ENCODE measurements at places on chromosomes 16 and 17.

- DNase-seq, result peak; percentile 44
Observed at GRCh38 chr17:59746849-59747445, 39.5 kb downstream of the VMP1 start.

GRCh38 chr17:76232342-76232741, 8.0 kb downstream of the RNF157 start:
- no peak for DNase-seq

DNA sequence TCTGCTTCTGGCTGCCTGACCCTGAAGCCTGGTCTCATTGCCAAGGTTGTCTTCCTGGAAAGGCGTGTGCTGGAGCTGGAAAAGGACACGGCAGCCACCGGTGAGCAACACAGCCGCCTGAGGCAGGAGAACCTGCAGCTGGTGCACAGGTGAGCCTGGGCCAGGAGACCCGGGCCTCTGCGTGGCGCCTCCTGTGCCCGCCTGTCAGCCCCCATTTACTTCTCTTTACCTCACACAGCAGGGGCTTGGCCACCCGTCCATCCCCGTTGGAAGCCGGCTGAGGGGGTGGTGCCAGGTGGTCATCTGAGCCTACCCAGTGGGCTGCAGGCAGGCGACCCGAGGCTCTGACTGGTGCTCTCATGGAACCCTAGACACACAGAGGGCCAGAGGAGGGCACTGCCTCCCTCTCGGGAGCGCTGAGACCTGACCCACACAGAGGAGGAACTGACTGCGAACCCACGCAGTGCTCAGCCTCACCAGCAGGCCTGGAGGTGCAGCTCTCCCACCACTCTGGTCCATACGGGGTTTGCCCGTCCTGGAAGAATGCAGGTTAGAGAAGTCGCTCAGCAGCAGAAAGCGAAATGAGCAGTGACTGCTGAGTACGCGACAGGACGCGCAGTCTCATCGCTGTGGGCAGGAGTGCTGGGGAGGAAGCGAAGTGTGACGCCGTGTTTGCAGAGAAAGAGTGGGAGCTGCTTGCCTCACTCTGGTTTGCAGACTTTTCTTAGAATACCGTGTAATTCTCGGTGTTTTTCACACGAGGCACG, 21.9 kb upstream of the CAPN15 start:
- DNase-seq, result no peak

DNA sequence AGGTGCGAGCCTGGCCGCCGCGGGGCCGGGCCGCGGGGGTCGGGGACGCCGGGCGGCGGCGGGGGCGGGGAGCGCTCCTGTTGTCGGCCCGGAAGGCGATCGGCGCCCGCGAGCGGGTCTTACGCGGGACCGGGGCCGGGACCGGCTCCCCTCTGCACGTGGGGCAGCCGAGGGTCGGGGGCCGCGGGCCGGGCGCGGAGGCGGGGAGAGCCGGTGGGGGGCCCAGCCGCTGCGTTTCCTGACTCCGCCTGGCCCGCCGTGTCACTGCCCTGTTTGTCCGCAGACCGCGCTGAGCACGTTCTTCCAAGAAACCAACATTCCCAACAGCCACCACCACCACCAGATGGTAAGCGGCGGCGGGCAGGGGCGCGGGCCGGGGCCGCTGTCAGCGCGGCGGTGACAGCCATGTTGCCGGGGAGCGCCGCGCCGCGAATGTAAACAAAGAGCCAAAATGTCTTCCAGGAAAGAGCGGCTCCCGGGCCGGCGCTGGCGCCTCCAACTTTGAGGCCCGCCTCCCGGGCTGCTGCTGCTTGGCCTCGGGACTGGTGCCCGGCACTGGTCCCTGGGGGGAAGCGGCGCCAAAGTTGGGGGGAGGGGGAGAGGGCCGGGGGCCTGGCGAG, 586 bp downstream of the UBALD2 start:
- peak; percentile 84 for DNase-seq

GRCh38 chr16:19410435-19411171, 7.1 kb upstream of the TMC5 start:
- DNase-seq, result peak; percentile 76

DNA sequence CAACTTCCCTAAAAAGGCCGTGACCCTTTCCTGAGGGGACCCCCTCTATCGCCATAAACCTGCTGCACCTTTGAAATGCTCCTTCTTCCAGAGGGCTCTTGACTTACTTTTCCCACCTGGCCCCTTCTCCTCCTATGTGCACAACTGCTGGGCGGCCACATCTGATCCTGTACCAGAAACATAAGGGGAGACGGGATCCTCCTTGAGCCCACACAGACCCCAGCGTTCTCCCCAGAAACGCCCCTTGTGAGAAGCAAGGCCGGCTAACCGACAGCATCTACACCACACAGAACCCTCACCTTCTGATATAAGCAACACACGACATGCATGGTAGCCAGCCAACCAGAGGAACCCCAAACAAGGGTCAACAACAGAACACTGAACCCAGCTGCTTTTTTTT, 14.2 kb upstream of the MNT start:
- no peak for DNase-seq

GRCh38 chr16:59339871-59340270, 605.8 kb upstream of the GOT2 start:
- no peak for DNase-seq

- no peak for DNase-seq
Observed at GRCh38 chr17:59846394-59847165, 46.2 kb downstream of the TUBD1 start.

DNA sequence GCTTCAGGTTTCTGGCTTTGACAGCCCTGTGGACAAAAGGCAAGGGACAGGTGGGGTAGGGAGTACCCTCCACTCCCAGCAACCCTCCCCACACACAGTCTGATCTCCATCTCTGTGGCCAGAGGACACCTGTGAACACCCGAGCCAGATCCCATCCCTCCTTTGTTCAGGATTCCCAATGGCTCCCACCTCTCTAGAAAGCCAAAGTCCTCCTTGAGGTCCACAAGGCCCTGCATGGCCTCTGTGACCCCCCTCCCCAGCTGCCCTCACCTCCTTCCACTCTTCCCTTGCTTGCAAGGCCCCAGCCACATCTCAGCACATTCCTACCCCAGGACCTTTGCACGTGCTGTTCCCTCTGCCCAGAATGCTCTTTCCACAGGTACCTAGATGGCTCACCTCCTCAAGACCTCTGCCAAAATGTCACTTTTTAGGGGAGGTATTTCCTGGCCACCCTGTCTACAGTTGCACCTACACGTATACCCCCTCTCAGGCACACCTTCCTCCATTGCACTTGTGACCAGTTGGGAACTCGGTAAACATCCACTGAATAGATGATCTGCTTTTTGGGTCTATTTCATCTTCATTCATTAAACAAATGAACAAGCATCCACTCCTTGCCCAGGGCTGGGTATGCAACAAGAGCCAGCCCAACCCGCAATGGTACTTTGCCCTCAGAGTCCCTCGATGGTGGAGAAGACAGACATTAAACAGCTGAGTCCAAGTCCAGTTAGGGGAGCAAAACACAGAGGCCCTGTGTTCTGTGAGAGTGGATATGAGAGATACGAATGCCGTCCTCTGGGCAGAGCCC, 107.0 kb downstream of the CRLF3 start:
- DNase-seq, result no peak

GRCh38 chr16:56753410-56753809, 23.5 kb downstream of the NUP93 start:
- DNase-seq, result no peak

DNA sequence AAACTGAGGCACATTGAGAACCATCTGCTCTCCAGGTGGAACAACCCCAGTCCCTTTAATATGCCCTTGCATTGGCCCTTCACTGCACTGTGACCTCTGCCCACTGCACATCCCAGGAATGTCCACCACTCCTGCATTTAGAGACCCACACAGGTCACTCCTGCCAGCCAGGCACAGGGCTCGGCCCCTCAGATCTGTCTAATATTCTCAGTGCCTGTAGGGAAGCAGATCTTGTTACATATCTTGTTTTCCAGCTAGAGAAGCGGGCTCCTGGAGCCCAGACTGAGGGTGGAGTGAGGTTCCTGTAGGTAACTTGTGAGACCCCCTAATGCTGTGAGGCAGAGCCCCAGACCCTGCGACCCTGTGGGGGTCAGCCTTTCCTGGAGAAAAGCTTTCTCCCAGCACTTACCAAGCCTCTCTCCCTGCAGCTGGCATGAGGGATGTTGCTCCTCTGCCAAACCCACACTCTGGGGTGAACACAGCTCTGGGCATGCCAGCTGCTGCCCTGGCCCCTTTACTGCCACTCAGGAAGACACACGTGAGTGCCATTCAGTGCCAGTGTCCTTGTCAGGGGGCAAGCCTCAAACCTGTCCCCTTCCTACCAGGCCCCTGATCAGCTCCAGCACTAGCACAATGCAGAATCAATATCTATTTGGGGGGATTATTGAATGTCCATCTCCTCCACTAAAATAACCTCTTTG, 40.3 kb upstream of the CRHR1 start:
- no peak for DNase-seq

- no peak for DNase-seq
Observed at GRCh38 chr16:85602402-85603202, 10.5 kb upstream of the GSE1 start.

GRCh38 chr16:12819126-12820117, 15.7 kb upstream of the CPPED1 start:
- DNase-seq, result peak; percentile 61

Data from SK-N-SH (cell line).